LoVo (cell line): ENCODE measurements at places on chromosomes 1 and 21.

- DNase-seq = no peak
Observed at GRCh38 chr1:119220991-119221390, 80.5 kb upstream of the WARS2 start.

GRCh38 chr1:183633676-183634343 lies 1.8 kb downstream of the ARPC5 start:
- peak; percentile 59 for DNase-seq

GRCh38 chr1:66353257-66353656 lies 180.7 kb upstream of the SGIP1 start:
- no peak for DNase-seq

DNA sequence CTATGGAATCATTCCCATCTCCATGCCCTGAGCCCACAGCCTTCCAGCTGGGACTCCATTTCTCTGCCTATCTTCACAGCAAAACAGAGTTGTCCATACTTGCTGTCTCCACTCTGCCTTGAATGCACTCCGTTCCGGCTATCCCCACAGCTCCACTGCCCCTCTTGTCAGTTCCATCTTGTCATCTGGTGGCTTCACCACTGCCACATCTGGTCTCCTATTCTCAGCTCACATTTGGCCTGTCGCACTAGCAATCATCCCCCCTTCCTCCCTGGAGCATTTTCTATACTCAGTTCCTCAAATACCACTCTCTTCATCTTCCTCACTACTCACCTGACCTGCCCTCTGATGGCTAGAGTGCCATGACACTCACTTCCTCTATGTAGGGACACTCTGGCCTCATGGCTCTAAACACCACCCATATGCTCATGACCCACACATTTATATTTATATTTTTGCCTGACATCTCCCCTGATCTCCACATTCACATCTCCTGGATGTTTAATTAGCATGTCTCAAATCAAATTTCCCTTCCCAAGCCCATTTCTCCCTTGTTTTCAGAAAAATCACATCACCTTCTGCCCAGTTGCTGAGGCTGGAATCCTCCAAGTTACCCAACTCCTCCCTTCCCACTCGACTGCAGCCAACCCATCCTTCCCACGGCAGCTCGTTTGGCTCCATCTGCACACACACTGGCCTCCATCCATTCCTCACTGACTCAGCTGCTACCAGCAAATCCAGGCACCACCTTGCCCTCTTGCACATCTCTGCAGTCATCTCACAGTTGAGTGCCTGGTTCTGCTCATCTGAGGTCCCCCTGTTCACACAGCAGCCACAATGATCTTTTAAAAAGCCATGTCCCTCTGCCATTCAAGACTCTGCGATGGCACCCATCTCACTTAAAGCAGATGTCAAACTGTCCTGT lies 6.1 kb downstream of the ZNF692 start:
- no peak for DNase-seq

- DNase-seq = peak; percentile 60
Observed at GRCh38 chr1:36369061-36369861, 16.5 kb downstream of the STK40 start.

DNA sequence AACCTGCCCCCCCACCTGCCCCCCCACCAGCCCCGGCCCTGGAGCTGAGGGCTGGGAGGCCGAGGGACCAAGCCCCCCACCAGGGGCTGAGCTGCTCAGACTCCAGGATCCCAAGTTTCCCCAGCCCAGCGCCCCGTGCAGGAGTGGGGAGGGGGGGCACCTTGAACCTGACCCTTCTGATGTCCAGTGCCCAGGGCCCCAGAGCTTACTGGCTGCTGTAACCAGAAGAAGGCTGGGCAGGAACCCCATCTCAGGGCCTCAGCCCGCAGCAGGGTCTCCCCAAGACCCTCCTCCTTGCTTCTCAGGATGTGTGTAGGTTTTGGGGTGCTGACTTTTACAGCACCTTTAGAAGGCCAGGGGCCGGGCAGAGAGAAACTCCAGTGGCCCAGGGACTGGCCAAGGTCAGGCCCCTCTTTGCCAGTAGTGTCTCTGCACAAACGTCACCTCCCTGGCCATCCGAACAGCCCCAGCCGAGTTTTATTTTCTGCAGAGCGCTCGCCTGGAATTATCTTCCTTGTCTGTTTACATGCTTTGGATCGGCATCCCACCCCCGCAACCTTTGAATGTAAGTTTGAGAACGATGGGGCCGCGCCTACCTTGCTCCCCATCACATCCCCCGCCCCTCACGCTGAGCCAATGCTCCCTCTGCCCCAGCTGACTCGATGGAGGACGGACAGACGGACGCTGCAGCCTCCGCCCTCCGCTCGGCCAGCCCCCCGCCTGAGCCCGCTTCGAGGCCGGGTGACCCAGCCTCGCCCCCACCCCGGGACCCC lies 70.1 kb upstream of the CASZ1 start:
- DNase-seq = no peak

DNA sequence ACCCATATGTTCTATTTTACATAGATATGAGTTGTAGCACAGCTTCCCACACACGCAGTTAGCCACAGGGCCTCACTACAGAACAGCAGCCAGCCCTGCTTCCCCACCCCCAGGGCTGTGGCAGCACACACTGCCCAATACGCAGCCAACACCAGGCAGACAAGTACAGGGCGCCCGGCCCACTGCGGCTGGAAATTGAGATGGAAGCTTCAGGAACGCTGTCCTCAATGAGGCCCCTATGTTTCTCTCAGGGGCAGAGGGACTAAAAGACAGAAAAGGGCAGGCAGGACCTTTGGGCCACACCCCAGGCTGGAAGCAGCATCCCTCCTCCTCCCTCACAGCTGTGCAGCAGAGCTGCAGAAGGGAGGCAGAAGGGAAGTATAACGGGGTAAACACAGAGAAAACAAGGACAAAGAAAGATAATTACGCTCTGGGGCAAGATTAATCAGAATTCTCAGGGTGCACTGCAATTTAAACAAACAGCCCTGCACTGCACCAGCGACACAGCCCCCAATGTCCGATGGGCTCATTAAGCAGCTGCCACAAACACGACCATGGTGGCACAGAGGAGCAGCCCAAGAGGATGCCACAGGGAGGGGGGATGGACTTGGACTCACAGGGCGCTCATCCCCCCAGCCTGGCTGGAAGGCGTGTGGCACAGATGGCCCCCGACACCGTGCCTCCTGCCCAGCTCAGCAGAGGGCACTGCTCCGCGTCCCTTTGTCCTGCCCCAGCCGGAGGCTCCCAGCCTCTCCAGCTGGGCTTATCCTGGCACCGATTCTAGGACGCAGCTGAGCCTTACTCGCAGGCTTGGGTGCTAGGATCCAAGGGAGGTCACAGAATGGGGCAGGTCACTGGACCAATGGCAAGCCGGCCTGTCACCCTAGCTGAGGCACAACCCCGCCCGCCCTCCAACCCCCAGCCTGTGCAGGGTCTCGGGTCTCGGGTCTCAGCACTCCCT lies 14.2 kb downstream of the WDR4 start:
- DNase-seq = no peak

DNA sequence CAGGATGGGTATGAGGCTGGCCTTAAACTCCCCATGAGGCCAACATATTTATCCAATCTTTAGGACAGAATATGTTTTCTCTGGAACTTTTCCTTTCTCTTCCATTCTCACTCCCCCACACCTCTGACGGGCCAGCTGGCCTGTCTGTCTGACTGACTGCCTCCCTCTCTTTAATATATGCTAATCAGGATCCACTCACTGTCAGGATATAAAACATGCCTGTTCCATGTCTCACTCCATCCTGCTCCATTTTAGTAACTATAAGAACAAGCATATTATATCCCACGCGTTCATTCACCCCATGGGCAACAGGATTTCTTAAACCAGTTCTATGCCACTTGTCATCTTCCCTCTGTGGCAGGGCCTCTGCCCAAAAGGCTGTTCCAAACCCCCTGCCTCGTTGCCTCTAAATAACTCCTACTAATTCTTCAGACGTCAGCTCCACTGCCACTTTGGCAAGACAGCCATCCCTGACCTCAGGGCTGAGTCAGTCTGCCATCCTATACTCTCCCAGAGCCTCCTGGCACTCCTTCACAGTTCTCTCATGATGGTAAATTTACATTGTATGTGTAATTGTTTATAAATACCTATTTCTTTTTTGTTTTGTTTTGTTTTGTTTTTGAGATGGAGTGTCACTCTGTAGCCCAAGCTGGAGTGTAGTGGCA lies 84.3 kb upstream of the SPATA6 start:
- no peak for DNase-seq

- no peak for DNase-seq
Observed at GRCh38 chr21:26736449-26736848, 108.8 kb downstream of the ADAMTS1 start.

- DNase-seq = no peak
Observed at GRCh38 chr1:223338811-223339746, 24.9 kb downstream of the SUSD4 start.

GRCh38 chr1:53576866-53577760 lies 117.9 kb downstream of the DMRTB1 start:
- no peak for DNase-seq

DNA sequence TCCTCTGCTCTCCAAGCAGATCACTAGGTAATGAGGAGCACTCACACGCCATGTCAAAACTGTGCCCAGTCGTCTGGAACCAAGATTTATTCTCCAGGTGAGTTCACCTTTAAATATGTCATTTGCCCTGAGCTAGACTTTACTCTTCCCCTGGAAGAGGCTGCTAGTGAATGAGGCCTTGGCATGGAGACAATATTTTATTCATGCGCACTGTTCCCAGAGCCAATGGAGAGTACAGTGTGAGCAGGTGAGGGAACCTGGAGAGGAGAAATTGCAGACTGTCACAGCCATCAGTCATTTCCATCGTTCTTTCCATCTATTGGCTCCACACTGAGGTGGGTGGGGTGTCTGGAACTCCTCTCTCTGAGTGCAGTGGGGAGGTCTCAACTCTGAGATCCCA lies 333.6 kb downstream of the KCNH1 start:
- no peak for DNase-seq

GRCh38 chr1:65630855-65631254 lies 161.8 kb upstream of the PDE4B start:
- DNase-seq = no peak

DNA sequence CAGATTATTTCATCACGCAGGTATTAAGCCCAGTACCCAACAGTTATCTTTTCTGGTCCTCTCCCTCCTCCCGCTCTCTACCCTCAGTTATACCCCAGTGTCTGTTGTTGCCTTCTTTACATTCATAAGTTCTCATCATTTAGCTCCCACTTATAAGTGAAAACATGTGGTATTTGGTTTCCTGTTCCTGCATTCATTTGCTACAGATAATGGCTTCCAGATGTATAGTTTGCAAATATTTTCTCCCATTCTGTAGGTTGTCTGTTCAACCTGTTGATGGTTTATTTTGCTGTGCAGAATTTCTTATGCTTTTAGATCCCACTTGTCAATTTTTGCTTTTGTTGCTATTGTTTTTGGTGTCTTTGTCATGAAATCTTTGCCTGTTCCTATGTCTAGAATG lies 21.1 kb upstream of the KCNH1 start:
- no peak for DNase-seq

DNA sequence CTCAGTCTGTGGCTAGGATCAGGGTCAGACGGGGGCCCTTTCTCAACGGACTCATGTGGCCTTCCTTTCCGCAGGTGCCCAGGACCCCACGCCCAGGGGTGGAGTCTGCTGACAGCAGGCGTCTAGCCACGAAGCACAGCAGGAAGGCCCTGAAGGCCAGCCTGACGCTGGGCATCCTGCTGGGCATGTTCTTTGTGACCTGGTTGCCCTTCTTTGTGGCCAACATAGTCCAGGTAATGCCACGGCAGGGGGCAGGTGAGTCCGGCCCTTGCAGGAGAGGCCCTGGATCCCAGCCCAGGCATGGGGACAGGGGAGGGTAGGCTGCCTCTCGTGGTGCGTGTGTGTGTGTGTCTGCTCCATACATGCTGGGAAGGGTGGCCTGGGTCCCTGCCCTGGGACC lies 13.8 kb downstream of the HTR6 start:
- DNase-seq = no peak
